ENCODE measurements at places on chromosomes 1 and 21.
A peak's percentile ranks its signal among the peaks of the same experiment; 100 is the strongest.

GRCh38 chr1:192559115-192560006 lies 16.2 kb upstream of the RGS1 start:
- DNase-seq, result no peak

- peak; percentile 45 for DNase-seq
These were observed 22.0 kb downstream of the RLF start for GRCh38 chr1:40183055-40183710.

DNA sequence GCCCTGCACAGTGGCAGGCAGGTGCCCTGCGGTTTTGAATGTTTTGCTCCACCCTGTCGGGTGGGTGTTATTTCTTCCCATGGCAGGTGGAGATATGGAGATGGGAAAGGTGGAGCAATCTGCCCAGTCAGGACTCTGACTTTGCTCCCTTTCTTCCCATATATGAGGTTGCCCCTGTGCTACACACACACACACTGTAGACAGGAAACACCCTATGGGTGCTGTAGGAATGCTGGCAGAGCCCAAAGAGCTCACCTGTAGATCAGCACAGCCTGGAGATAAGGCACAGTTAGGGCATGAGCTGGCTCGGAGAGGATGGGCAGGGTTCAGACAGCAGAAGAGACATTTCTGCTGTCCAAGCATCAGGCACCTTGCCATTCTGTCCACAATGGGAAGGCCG lies 246.0 kb upstream of the AJAP1 start:
- DNase-seq, result no peak

- DNase-seq, result no peak
These were observed 302.0 kb downstream of the VAV3 start for GRCh38 chr1:107662971-107663370.

GRCh38 chr1:246742396-246742795 lies 18.2 kb downstream of the SCCPDH start:
- no peak for DNase-seq

All from DMS53 (cell line).